Upper lobe of left lung (tissue), 6 donors: ENCODE measurements at places on chromosomes 2 and 18. TPM values are rescaled to one million over a fixed set of nuclear protein-coding genes. Genes with fewer than 3 reads are reported as not detected.

Gene SDC1
- total RNA-seq: 181 TPM

Gene NEUROD1
- not detected for total RNA-seq

Gene SCYGR4
- total RNA-seq: not detected

Gene SCN3A
- total RNA-seq: 7.3 TPM

Gene NAT8
- not detected for total RNA-seq

Gene STK39
- total RNA-seq: 10.5 TPM

Gene ANKRD30B
- not detected for total RNA-seq

Gene LBX2
- 1.3 TPM for total RNA-seq

Gene ZNF407
- total RNA-seq: 29.3 TPM

Gene GALNT14
- not detected for total RNA-seq

Gene RFX8
- not detected for total RNA-seq

Gene C18orf54
- total RNA-seq: 0.91 TPM

Gene LRRC30
- total RNA-seq: not detected

Gene FHOD3
- total RNA-seq: 2.4 TPM

Gene FBXO15
- 11.9 TPM for total RNA-seq

Gene IWS1
- total RNA-seq: 47.0 TPM

Gene C2orf81
- total RNA-seq: 2.7 TPM

Gene TSPYL6
- total RNA-seq: not detected

Gene FN1
- 310 TPM for total RNA-seq

Gene MAP3K19
- total RNA-seq: 45.7 TPM

Gene TEKT4
- total RNA-seq: 2.6 TPM

Gene FOXD4L1
- total RNA-seq: 0.22 TPM

Gene PAX8
- 3.5 TPM for total RNA-seq

Gene KCNF1
- total RNA-seq: 1.1 TPM

Gene ADRA2B
- total RNA-seq: 0.15 TPM

Gene SNTG2
- total RNA-seq: 1.1 TPM

Gene POTEE
- not detected for total RNA-seq

Gene POMC
- 11.5 TPM for total RNA-seq

Gene HOXD4
- not detected for total RNA-seq

Gene DAW1
- total RNA-seq: 0.66 TPM

Gene SPP2
- not detected for total RNA-seq

Gene SLC30A3
- total RNA-seq: 2.1 TPM

Gene RAD51AP2
- not detected for total RNA-seq
